ENCODE measurements at places on chromosomes 2 and 18.

GRCh38 chr2:105910497-105911238 is 166.0 kb downstream of the NCK2 start:
- no peak for DNase-seq

DNA sequence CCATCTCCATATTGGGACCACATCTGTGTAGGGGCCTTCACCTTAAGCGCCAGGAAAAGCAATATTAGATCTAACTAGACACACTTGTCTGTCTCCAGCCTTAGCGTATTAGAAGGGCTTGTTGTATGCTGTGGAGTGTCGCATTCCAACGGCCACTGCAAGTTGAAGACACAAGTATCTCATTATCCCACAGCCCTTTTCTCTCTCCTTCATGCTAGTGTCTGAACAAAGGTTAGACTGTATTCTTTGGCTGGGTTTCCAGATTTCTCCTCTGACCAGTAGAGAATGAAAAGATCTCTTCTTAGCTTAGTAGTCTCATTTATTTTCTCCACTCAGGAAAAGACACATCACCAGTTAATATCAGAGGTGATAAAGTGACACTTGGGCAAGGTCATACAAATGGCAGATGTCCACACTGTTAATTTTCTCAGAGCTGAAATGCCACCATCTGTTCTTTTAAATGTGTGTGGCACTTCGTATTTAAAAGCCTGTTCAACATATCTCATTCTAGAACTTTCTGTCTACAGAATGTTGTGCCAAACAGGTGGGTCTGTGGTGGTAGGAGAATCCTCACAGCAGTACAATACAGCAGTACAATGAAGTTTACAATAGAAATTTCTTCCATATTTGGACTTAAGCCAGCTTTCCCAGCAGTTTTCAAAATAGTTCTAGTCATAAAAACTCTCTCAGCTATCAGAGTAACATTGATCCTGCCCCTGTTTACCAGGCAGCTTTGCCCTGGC is 94.0 kb upstream of the ITGA6 start:
- DNase-seq, result no peak

- no peak for DNase-seq
These were observed 4.8 kb downstream of the PDK1 start for GRCh38 chr2:172560721-172561120.

GRCh38 chr18:77749089-77749488 is 499.4 kb downstream of the GALR1 start:
- peak; percentile 3 for DNase-seq

GRCh38 chr18:58128381-58129374 is 84.7 kb downstream of the NEDD4L start:
- no peak for DNase-seq

DNA sequence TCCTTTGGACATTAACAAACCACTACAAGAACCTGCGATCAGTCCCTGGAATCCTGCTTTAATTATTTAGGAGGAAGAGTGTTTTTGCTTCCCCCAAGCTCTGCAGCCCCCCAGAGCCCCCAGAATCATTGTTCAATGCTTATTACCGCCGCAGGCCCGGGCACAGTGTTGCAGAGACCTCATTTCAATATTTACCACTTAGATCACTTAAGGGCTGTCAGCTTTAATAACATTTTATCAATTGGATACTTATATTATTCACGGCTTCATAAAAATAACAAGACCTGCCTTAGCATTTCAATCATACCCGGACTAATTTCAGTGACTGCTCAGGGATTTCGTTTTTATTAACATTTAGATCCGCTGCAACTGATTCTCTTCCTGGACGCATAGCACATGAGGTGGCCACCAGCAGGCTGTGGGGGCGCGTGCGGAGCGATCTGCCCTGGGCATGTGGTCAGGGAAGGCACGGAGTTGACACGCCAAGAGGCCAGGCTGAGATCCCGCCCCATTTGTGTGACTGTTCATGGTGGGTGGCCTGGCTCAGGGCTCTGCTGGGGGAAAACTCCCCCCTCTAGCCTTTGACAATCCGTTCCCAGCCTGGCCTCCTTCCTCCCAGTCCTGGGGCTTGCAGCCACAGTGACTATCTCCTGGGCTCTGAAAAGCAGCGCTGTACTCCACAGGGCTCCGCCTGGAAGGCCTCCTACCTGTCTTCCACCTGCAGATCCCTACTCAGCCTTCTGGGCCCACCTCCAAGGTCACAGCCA is 267.6 kb downstream of the SRBD1 start:
- DNase-seq, result no peak

DNA sequence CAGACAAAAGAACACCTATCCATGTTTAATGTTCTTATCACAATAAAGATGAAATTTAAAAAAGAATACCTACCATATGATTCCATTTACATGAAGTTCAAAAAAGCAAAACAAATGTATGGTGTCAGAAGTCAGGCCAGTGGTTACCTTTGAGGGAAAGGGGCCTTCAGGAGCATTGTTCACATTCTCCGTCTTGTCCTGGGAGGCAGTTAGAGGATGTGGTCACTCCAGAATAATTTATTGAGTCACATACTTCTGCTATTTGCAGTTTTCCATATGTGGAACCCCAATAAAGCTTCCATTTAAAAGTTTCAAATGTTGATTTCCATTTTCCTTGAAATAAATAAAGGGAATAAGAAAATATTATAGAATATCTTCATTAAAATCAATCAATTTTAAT is 41.6 kb upstream of the POU3F3 start:
- DNase-seq, result no peak
